Fibroblast of villous mesenchyme (primary cell): ENCODE measurements at places on chromosomes 3 and 15. TPM values are rescaled to one million over a fixed set of nuclear protein-coding genes. Genes with fewer than 3 reads are reported as not detected.

PCSK6 gene
- total RNA-seq, result 7.7 and 10.4 TPM in 2 replicates

ESYT3 gene
- total RNA-seq, result under 0.01 TPM in 2 replicates

ZCWPW2 gene
- total RNA-seq, result 0.43 and 0.64 TPM in 2 replicates

PRR20G gene
- not detected in 2 replicates for total RNA-seq

P2RY14 gene
- total RNA-seq, result not detected in 2 replicates

RAB6B gene
- 0.32 and 0.86 TPM in 2 replicates for total RNA-seq
